Fibroblast of upper back skin (primary cell): ENCODE measurements at places on chromosomes 2 and 18.

- peak; percentile 62 for DNase-seq
Observed at GRCh38 chr2:185291035-185291647, 447.5 kb upstream of the FSIP2 start.

DNA sequence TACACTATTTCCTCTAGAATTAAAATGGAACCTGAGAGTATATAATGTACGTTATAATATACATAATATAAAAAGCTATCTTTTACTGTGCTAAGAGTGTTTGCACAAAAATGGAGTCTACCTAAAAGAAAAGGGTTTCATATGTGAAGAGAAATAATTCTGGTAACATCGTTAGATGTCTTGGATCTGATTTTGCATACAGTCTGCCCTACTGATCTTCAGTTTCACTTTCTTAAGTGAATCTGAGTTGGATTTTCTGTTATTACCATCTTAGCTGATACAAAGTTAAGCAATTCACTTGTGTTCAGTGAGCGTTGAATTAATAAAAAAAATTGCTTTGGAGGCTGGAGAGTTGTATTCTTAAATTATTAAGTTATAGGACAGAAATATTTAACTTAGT is 502.1 kb upstream of the TMEFF2 start:
- no peak for DNase-seq

DNA sequence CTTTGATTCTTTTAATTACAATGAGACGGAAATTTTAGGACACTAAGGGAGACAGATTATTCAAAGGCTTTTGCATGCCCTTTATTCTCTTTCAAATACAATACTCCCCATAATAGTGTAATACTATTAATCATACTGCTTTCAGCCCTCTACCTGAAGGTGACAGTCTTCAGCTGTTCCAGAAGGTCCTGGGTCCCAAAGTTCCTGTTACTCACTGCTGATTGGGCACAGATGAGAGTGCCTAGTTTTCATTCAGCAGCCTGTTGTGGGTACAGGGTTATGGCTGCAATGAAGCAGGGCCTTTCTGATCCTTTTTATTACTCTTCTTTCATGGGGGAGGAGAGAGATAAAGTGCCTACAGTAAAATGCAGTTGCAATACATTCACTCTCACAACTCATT is 80.2 kb downstream of the NUP35 start:
- DNase-seq = no peak

GRCh38 chr2:95034221-95034620 is 8.7 kb downstream of the MAL start:
- DNase-seq = no peak

DNA sequence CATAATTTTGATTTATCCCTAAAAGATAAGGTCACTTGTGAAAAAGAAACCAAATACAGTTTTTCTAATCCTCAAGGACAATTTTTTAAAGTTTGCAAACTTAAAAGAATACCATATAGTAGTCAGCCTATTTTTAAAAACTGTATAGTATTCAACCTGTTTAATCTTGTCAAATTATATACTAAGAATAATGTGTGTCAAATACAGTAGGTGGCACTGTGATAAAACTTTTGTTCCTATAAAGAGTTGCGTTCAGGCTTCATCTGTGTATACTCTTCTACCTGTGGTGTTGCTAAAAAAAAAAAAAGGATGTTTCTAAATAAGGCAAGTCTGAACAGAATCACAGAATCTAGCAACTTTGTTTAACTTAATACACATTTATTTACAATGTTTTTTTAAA is 68.6 kb downstream of the CCDC138 start:
- DNase-seq = peak; percentile 18

GRCh38 chr18:24659827-24660720 is 199.6 kb downstream of the HRH4 start:
- peak; percentile 33 for DNase-seq

DNA sequence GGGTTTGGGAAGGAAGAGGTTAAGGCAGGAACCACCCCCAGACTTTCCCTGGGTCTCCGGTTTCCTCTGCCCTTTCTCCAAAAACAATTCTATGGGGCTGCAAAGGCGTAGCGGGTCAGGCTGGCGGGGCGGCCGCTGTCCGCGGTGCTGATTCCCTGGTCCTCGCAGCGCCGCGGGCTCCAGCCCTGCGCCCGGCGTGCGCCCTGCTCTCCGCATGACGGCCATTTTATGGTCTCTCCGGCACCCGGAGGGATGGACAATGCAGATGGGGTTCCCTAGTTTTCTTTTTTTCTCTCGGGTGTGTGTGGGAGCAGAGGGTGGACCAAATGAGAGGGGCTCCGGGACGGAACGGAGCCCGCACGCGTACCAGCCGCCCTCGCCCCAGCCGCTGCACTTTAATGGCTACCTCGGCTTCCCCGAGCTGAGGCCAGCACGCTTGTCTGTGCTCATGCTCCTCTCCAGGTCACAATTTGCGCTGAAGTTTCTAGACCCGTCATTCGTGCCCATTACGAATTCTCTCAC is 1.6 kb downstream of the ST8SIA3 start:
- peak; percentile 14 for DNase-seq

GRCh38 chr2:239162141-239162821 is 238.5 kb downstream of the HDAC4 start:
- DNase-seq = no peak

DNA sequence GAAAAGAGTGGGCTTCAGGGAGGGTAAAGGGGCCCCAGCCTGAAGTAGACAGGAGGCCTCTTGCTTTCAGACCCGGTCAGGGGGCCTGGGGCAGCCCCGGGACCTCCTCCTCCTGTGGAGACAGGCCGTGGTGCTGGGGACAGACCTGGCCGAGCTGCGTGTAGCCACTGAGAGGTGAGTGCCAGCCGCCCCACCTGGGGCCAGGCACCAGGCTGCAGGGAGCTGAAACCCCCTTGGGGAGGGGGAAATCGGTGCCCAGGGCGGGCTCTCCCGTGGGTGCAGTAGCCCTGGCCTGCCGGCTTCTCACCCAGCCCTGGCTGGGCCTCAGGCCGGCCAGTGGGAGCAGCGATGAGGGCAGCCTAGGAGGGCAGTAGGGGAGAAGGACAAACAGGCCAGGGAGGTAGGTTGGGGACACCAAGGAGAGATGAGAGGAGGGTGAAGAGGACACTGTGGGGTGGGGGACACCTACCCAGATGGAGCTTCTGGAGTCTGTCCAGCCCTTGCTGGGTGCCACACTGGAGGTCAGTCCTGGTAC is 24.0 kb downstream of the CROCC2 start:
- no peak for DNase-seq

DNA sequence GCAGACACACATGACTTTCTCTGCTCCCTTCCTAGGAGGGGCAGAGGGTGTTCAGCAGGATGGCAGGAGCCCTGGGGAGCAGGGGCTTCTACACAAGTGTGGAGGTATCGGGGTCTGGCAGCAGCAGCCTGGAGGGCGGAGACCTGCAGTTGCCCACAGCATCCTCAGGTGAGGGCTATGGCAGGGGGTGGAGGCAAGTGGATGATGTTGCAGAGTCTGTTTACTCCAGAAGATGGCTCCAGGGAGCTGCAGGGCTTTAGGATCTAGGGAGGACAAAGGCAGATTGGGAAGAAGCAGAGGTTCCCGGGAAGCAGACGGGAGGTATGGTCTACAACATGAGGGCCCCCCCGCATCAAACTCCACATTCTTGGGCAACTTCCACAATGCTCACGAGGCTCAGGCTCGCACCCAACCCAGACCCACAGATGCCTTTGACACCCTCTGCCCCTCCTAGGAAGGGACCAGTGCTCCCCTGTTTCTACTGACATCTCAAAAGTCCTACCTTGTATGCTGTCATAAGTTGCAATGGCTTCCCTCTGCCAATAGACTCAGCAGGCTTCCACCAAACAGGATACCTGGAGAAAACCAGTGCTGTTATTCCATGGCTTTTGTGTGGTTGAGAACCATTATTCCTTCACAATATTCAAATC is 12.0 kb upstream of the ATP6V1C2 start:
- DNase-seq = peak; percentile 4

- DNase-seq = no peak
Observed at GRCh38 chr2:220221992-220222391, 594.6 kb downstream of the SLC4A3 start.

GRCh38 chr2:240850026-240850425 is 18.6 kb upstream of the AGXT start:
- no peak for DNase-seq

DNA sequence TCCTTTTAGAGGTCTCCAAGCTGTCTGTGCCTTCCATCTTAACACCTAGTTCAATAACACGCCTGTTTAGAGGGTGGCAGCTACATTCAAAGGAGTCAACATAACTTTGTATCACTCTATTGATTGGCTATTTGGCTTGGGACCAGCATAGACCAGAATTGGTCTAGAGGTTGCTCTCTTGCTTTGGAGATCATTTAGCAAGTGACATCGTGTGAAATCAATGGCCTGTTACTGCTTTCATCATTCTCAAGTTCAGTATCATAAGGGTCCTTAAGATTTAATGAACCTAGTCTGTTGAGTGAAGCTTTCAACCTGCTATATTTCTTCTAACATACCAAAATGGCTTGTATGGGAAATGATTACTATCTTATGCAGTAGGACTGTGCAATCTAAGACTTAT is 768.2 kb downstream of the NRXN1 start:
- no peak for DNase-seq

DNA sequence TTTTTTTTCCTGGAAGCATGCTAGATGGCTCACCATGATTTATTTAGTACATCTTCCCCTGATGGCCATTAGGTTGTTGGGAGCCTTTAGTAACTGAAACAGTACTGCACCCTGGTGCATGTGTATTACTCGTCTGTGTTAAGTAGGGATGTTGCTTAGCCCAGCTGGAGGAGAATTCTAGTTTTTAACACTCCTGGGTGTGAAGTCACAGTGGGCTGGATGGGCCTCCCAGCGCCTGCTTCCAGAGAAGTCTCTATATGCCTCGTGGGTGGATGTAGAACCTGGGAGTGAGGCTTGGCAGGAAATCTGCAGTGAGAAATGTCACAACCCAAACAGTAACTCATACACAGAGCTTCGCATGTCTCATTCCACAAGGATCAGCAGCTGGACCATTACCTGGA is 28.9 kb upstream of the NT5DC4 start:
- peak; percentile 14 for DNase-seq

DNA sequence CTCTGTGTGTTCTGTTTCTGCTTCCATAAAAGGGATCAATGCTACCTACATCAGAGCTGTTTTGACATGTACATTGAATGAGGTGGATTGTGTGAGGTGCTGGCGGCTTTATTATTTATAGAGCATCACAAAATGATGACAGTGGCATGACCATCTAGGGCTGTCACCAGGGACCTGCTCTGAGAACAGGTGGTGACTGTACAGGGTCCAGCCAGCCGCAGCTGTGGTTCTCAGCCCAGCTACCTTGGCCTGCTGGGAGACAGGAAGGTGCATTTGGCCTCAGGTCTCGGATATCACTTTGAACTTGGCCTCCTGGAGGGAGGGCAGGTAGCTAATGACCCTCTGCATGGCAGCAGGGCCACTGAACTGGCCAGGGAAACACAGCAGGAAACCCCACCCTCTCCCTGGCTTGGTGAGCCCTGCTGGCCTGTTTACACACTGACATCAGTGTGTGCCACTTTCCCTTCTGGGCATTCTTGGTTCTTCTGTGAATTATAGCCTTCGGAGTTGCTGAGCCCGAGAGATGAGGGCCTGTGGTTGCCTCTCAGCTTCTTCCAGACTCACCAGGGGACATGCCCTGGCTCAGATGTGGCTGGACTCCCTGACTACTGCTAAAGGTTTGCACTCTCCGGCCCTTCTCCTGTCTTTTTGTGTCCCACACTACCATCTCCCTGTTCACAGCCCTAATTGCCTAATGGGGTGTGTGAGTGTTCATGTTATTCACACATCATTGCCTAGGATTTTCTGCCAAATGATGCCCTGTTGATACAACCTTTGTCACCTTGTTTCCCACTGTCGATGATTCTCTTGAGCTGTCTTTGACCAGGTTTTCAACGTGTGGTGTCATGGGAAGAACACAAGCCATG is 109.2 kb upstream of the RAB12 start:
- DNase-seq = no peak

DNA sequence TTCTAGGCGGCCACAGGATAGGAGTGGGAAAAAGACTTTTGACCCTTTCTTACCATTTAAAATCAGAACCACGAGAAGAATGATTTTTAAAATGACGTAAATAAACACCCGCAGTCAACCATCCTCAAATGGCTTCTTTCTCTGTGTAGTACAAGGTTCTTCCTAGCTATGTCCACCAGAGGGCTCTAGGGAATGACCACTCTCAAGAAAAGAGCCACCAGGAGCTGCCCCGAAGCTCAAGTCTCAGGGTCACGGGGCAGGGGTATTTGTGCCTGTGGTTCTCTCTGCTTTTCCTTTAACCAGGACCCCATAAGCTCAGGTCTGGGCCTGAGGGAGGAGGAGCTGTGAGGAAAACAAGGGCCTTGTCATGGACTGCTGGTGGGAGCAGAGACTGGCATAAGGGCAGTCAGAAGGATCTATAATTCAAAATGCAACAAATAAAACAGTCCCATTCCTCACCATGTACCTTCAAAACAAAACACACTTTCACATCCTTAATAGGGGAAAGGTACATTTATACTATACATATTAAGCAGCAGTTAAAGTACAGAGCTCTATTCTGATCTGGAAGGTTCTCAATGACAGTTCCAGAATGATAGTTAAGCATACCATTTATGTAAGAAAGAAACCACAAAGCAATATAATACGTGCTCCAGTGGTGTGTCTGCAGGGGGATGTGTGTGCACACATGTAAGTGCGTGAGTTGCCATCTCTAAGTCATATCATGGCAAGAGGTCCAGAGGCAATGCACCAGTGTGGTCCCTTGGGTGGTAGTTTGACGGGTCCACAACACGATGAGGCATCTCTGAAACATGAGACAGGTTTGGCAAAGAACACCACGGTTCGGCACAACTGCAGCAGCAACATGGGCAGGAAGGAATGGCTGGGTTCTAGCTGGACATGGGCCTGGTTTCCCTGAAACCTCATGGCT is 18.6 kb downstream of the LYPD1 start:
- peak; percentile 53 for DNase-seq

GRCh38 chr2:165434865-165435496 is 34.5 kb upstream of the CSRNP3 start:
- DNase-seq = no peak
